ENCODE measurements at places on chromosomes 2 and 18.
A peak's percentile ranks its signal among the peaks of the same experiment; 100 is the strongest.

DNA sequence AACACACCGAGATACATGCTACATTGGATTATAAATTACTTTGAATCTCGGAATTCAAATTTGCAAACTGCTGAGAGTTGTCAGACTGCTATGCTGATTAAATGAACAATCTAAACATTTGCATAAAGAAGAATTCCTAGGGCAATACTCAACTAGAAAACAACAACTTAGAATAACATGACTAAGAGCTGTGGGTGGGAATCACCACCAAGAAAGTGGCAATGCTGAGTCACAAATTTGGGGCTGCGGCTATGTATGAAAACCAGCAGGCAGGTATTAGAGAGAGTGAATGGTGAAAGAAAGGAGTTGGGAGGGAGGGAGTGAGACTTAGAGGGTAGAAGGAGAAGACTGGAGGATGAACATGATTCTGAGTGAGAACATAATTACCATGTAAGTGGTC lies 559.5 kb downstream of the PIK3C3 start:
- DNase-seq: peak; percentile 72

DNA sequence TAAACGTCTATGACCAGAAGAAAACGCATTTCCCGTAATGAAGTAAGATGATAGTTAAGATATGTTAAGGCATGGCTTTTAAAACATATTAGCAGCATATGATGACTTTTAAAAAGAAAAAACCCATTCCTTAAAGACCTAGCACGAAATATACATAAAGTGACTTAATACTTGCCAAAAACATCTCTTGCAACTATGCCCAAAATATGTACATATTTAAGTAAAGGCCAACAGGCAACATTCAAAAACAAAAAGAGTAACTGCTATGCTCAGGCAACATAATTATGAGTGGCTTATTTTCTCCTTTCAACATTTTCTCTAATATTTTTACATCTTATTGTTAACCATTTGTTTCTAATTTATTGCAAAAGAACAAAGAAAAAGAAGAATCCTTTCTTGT lies 60.3 kb upstream of the PAPOLG start:
- DNase-seq: no peak

- peak; percentile 37 for DNase-seq
These were observed 16.7 kb downstream of the CPSF3 start for GRCh38 chr2:9440058-9440727.

GRCh38 chr2:10712185-10712809 lies 9.1 kb upstream of the ATP6V1C2 start:
- DNase-seq: no peak

All from astrocyte of the spinal cord (primary cell).